C1 segment of cervical spinal cord (tissue), 14 donors: ENCODE measurements at places on chromosomes 4 and X.
A peak's percentile ranks its signal among the peaks of the same experiment; 100 is the strongest.

DNA sequence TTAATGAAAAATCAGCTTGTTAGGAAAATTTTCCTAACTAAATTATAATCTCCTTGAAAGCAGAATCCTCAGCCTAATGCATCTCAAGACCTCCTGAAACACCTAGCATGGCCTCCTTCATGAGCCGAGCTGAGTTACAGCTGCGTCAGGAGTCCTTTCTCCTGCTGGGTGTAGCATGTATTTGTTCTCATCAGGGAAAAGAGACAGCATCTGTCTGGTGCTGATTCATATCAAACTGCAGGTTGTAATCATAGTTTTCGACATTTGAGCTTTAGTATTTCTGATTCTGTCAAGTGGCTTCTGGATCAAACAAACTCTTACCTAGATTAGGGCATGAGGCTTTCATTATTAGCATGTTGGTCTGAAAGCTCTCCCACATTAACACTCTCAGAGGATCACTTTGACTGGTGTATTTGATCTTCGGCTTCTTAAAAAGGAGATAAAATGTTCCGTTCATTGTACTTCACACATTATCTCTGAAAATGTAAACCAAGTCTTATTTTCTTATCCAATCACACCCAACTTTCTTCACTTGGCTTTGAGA lies 140.1 kb upstream of the FRG1 start:
- no peak for DNase-seq

DNA sequence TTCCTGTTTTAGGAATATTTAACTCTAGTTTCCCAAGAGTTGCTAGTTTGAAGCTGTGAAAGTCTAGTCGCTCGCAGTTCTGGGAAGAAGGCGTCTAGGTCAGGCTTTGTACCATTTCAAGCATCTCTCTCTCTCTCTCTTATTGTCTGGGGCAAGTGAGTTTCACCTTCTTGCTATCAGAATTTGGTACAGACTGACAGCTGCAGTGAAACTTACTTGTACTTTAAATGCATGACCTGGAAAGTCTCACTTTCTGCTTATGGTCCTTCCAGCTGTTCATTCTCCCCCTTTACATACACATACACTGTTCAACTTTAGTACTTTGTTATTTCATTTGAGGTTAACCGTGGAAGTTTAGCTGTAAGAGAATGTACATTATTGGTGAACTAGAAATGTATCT lies 4.4 kb downstream of the FRMPD4 start:
- DNase-seq = no peak

DNA sequence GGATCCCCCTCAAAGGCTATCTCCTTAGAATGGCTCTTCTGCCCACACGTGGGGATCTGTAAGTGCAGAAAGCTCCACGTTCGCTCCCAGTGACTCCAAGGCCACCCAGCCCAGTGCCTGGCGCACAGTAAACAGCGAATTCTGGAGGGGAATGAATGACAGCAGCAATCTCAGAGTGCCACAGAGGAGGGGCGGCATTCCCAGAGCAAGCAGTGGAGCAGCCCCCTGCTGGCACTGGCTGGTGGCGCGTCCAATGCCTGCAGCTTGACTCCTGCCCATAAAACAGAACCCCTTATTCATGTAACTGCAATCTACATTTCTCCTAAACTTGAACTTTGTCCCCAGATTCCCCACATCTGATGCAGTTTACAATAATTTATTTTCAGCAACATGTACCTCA lies 6.9 kb upstream of the HELT start:
- DNase-seq = no peak

- DNase-seq = no peak
These were observed 52.2 kb downstream of the SULT1B1 start for GRCh38 chr4:69708211-69708610.

DNA sequence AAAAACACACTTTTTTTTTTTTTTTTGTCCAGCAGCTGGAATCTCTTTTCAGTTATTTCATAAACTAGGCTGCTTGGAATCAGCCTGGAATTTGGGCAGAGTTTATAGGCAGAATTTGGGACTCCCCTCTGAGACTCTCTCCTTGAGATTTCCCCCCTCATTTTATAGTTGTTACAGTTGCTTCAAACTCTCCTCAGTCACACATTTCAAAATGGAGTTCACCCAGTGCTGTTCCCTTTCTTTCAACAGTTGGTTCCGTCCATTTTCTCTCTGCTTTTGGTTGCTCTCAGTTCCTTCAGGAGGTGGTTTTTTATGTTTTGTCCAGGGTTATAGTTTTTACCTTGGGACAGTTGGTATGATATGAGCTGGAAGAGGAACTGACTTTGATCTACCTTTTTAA lies 27.5 kb downstream of the NSD2 start:
- no peak for DNase-seq

- no peak for DNase-seq
These were observed 136.5 kb downstream of the KDM6A start for GRCh38 chrX:45009371-45010000.

DNA sequence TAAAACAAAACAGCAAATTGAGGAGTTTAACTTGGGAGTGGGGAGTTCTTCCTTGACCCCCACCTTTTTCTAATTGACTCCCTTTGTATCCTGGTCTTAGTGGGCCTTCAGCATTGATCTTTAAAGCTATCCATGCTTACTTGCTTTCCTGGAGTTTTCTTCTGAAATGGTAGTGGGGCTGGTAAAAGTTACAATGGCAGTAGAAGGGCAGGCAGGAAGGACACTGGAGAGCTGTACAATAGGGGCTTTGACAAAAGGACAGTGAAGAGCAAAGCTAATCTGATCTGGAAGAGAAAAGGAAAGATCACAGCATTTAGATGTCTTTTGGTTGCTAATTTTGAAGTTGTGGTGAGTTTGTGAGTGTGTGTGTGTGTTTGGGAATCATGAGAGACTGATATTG lies 111.5 kb downstream of the MID1 start:
- DNase-seq = no peak

DNA sequence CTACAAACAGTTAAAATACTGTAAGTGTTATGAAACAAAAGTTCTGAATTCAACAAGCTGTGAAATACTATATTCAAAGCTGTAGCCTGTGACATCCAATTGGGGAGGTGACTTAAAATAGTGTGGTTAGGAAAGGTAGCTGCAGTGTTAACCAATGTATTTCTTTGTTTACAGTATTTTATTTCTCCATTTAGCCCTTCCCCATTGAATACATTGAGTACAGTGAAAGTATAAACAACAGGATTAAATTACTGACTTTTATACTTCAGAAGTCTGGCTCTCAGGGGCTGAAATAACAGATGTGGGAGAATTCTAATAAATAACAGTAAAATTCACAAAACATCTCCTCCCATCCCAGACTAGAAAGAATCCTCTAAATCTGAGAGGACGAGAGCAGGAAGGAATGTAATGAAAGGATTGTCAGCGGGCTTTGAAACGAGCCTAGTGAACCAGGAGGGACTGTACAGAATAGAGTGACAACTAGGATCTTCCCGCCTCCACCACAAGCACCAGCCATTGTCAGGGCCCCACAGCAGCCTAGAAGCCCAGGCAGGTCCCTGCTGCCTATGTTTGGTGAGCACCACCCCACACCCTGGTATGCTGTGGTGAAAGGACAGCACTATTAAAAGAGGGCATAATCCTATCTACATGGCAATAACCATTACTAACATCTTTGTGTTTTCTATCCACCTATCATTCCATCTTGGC lies 73.7 kb downstream of the SPCS3 start:
- DNase-seq = no peak

DNA sequence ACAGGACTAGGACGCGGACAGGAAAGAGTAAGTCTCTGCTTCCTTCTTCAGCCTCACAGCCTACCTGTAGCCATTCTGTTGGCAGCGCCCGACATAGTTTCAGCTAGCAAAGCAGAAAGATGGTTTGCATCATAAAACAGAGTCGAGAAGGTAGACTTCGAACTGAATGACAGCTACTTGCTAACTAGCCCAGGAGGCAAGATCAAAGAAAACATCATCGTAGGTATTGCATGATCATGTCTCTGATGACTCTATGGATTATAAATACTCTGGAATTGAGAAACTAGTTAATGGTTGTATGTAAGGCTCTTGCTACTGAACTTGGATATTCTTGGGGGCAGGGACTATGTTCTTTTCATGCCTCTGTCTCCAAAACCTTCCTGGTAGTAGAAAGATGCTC lies 333.1 kb upstream of the KLF3 start:
- no peak for DNase-seq

GRCh38 chr4:163833669-163834068 lies 339.2 kb downstream of the TMA16 start:
- DNase-seq = no peak

DNA sequence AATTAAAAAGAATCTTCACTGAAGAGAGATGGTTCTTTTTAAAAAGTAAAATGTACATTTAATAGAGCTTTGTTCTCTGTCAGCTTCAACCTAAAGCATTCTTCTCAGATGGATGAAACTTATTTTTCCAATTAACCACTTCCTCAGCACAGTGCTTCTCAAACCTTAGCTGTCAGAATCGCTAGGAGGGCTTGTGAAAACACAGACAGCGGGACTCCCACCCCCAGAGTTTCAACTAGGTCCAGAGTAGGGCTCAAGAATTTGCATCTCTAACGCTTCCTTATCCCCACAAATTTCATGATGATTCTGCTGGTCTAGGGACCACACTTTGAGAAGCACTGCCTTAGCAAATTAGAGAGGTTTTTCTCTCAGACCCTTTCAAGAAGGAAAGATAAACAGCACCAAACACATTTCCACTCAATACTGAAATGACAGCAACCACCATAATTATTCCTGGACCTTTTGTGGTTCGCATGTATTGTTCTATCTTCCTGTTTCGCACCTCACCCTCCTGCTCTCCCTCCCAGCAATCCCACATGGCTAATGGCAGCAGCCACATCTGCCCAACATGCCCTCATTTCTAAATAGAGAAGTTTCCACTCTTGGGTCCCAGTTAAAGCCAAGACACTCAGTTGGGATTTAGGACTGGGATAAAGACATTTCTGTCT lies 73.2 kb downstream of the ZNF827 start:
- no peak for DNase-seq

DNA sequence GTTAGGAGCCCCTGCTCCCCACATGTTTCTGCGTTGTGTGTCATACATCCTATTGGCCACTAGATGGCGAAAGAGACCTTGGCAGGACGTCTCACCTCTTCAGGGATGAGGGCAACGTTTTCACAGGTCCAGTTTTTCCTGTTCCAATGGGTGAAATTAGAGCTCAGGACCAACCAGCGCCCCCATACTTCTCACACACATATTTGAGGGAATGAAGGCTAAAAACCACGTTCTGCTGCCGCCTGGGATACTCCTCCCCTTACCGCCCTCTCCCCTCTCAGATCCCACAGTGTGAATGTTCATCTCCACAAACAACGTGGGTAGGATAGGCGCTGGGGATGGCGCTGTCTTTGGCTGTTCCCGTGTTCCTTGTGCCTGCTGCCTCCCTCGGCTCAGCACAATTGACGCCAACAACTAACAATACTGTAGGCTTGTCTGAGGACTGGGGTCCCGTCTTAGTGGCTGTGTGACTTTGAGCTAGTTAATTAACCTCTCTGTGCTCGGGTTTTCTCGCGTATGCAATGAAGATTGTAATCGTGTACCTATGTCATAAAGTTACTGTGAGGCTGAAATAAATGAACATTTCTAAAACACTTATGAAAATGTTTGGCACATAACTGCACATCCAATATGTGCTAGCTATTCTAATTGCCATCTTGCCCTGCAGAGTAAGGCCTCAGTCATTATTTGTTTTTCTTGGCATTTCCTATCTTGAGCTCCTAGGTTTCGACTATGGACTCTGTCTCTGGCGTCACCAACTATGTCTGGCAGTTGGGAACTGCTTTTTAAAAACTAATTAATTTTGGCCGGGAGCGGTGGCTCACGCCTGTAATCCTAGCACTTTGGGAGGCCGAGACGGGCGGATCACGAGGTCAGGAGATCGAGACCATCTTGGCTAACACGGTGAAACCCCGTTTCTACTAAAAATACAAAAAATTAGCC lies 181.3 kb upstream of the STK26 start:
- DNase-seq = peak; percentile 5

DNA sequence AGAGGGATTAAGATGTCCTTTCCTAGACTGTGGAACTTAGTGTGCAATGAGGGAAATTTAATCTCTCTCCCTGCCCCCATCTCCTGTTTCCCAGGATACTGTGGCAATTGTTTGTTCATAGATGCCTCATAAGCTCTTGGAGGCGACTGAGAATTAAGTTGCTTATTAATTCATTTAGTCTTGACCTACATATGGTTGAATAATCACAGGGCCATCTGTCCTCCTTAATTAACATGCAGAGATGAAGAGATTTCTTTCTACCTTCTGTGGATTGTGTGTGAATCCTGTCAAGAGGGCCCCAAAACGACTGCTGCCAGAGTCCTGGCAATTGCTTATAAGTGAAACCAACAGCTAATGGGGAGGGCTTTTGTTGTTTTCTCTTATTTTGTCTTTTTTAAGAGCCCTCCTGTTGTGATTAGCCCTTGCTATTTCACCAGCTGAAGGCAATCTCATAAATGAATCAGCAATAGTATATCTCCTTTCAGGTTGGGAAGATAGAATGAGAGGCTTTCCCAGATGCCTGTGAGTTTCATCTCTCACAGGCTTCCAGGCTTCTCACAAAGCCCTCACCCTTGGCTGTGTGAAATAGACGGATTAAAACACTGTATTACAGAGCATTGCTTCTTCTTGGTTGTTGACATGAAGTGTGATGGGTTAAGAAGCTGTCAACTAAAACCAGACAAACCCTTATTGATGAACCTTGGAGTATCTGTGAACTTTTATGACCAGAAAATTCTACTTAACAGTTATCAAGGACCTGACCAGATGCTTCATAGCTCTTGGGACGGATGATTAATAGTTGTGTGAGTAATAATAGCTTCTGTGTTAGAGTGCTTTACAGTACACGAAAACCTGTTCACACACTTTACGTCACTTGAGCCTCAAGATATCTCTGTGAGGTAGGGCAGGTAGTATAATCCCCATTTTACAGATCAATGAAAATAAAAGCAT lies 58.5 kb downstream of the PGRMC2 start:
- no peak for DNase-seq

- DNase-seq = no peak
These were observed 301.9 kb upstream of the PRPS2 start for GRCh38 chrX:12489341-12489740.

- no peak for DNase-seq
These were observed 60.8 kb downstream of the TMEM154 start for GRCh38 chr4:152618971-152619370.

- DNase-seq = no peak
These were observed 29.2 kb downstream of the PRRG1 start for GRCh38 chrX:37378404-37378803.

GRCh38 chrX:13786048-13786447 lies 30.8 kb downstream of the GPM6B start:
- no peak for DNase-seq

- no peak for DNase-seq
These were observed 529 bp upstream of the CITED1 start for GRCh38 chrX:72306085-72306801.

DNA sequence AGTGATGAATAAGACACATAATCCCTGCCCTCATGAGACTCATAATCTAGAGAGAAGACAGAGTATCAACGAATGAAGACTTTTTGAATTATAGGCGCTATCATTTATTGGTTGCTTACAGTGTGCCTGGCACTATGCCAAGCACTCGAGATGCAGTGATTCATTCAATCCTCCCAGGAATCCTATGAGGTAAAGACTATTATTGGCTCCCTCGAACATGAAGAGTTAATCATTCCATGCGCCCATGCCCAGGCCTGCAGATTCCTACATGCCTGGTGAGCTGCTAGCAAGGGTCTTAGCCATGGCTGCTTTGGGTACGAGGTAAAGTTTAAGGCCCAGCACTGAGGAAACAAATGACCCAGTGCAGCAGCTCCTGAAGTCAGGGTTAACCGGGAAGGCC lies 47.0 kb downstream of the TEX13B start:
- DNase-seq = no peak

- no peak for DNase-seq
These were observed 114.2 kb upstream of the FAT4 start for GRCh38 chr4:125200556-125200955.
